Progenitor cell of endocrine pancreas (in vitro differentiated cells): ENCODE measurements at places on chromosomes 4 and X.

DNA sequence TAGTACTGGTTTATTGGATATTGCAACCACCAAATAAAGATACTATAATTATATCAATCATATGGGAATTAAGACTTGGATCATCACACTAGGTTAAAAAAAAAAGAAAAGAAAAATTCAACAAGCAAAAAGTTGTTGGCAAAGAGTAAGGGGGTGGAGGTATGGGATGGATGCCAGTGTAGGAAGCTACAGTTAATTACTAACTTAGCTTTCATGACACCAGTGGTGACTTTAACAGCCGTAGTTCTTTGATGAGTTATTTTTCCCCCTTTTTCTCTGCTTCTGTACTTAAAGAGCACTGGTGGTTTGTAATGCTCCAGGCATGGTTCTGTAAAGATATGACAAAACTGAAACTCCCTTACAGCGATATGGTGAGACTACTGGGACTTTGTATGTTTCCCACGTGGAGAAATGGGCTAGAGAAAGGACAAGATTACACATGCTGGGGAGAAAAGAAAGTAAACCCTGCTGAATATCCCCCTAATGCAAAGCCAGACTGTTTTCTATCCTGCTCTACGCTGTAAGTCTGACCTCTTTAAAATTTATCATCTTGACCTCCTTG, 210.8 kb downstream of the SPOCK3 start:
- no peak overlapping the region for H3K4me3 ChIP-seq
- no peaks in the 10 kb centered on the region for H3K4me1 ChIP-seq
- no peak for DNase-seq
- H3K27ac ChIP-seq = no peak overlapping the region
- H3K36me3 ChIP-seq = no peaks in the 10 kb centered on the region
- H3K27me3 ChIP-seq = no peaks in the 10 kb centered on the region

DNA sequence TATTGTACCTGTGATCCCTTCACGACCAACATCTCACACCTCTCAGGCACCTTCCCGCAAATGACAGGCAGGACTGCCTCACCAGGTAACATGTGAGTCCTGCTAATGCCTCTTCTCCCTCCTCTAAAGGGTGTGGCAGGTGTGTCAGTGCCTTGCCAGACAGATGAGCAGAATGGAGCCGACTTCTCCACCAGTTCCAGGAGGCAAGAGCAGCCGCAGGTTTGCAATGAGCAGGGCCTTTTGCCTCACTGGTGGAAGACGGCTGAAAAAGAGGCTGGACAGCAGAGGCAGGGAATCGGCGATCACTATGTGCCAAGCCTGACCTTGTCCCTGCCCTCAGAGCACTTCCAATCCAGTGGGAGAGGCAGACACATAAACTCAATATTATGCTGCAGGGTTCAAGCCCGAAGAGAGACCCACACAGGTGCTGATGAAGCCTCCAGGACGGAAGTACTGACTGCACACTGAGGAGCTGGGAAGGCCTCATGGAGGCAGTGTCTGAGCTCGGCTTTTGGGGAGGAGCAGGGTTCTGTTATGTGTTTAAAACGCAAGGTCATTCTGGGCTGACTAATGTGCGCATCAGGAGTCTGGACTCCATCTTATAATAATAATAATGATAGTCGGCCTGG, 57.9 kb downstream of the C4orf50 start:
- no peak overlapping the region for H3K27ac ChIP-seq
- no peak overlapping the region for H3K4me3 ChIP-seq
- DNase-seq = no peak
- H3K36me3 ChIP-seq = no peaks in the 10 kb centered on the region
- H3K4me1 ChIP-seq = peaks cover 7% of the 10 kb centered on the region

DNA sequence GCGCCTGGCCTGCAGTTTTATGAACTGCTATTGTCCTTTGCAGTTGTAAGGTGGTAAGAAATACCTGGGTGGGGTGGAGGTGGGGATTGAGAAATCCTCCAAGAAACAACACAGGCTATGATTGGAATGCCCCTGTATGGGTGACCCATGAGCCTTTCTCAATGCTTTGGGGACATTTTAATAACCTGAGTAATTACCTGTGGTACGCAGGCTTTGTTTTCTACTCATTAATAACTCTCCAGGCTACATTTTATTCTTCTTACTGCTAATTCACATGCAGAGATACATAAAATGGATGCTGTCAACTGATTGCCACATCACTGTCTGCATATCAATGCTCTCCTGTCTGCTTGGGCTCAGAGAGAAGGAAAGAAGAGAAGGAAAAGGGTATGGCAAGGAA, 41.8 kb downstream of the PHEX start:
- H3K27me3 ChIP-seq = no peaks in the 10 kb centered on the region
- H3K4me3 ChIP-seq = no peak overlapping the region
- DNase-seq = no peak
- H3K4me1 ChIP-seq = no peaks in the 10 kb centered on the region
- H3K27ac ChIP-seq = no peak overlapping the region
- no peaks in the 10 kb centered on the region for H3K36me3 ChIP-seq

GRCh38 chr4:2818351-2818939, 25.2 kb upstream of the ADD1 start:
- no peak for DNase-seq
- H3K27ac ChIP-seq = no peak overlapping the region
- peaks cover 6% of the 10 kb centered on the region for H3K36me3 ChIP-seq
- H3K4me1 ChIP-seq = peaks cover 5% of the 10 kb centered on the region

GRCh38 chrX:81414630-81415029, 212.7 kb downstream of the SH3BGRL start:
- no peaks in the 10 kb centered on the region for H3K4me1 ChIP-seq
- no peaks in the 10 kb centered on the region for H3K36me3 ChIP-seq
- no peaks in the 10 kb centered on the region for H3K27me3 ChIP-seq
- no peak overlapping the region for H3K27ac ChIP-seq
- no peak overlapping the region for H3K4me3 ChIP-seq

DNA sequence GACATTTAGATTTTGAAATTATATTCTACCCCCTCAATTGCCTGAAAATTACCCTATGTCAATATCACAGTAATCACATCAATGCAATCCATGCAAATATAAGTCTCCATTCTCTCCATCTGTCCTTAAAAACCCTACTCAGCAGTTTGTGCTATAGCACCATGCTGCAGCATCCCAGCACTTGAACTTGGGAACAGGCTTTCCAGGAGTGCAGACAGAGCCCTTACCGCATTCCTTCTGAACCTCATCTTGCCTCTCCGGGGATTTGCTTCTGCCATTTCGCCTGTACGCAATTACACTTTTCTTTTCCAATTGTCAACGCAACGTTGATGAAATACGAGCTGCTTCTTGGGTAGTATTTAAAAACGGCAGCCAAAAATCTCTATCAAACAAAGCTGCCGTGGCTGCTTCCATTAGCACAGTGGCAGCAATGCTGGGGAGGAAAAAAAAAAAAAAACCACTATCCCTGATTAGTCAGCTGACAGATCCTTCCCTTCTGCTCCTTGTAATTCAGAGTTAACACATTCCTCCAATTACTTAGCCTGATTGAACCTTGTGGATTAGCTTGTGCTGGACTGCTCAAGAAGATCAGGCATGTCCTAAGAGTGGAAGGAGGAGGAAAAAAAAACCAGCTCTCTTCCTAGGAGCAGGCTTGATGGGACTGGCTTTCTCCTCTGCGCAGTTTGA, 65.6 kb downstream of the MCF2 start:
- no peaks in the 10 kb centered on the region for H3K4me1 ChIP-seq
- H3K4me3 ChIP-seq = no peak overlapping the region

GRCh38 chr4:173805884-173806283, 275.9 kb upstream of the HAND2 start:
- H3K36me3 ChIP-seq = no peaks in the 10 kb centered on the region
- H3K27ac ChIP-seq = no peak overlapping the region
- no peaks in the 10 kb centered on the region for H3K27me3 ChIP-seq
- H3K4me3 ChIP-seq = no peak overlapping the region
- DNase-seq = no peak
